Choroid plexus epithelial cell (primary cell): ENCODE measurements at places on chromosomes 11 and 22.
A peak's percentile ranks its signal among the peaks of the same experiment; 100 is the strongest.

GRCh38 chr11:114180301-114181055 is 115.7 kb upstream of the NNMT start:
- peak; percentile 60 for DNase-seq

- DNase-seq: no peak
Measured at GRCh38 chr11:72740562-72741428, 11.4 kb downstream of the ARAP1 start.

- no peak for DNase-seq
Measured at GRCh38 chr22:33743756-33744155, 176.5 kb downstream of the LARGE1 start.

GRCh38 chr11:71454470-71455113 is 1.6 kb downstream of the NADSYN1 start:
- no peak for DNase-seq

DNA sequence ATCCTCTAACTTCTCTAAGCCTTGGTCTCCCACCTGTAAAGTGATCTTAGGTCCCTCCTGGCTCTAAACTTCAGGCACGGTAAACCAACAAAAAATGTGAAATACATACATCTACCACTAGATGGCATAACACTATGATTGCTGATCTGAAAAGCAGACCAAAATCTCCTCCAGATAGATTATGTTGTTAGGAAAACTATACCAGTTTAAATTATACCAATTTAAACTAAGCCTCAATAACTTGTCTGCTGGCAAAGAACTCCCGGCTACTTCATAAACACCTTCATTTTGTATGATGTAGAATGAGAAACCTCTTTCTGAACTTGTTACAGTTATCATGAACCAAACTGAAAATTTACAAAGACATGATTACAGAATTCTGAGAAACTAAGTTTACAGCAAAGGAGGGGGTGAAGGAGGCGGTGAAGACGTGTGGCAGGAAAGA is 85.9 kb downstream of the SBF2 start:
- DNase-seq: peak; percentile 74

GRCh38 chr11:121864660-121865059 is 251.4 kb downstream of the BLID start:
- no peak for DNase-seq

DNA sequence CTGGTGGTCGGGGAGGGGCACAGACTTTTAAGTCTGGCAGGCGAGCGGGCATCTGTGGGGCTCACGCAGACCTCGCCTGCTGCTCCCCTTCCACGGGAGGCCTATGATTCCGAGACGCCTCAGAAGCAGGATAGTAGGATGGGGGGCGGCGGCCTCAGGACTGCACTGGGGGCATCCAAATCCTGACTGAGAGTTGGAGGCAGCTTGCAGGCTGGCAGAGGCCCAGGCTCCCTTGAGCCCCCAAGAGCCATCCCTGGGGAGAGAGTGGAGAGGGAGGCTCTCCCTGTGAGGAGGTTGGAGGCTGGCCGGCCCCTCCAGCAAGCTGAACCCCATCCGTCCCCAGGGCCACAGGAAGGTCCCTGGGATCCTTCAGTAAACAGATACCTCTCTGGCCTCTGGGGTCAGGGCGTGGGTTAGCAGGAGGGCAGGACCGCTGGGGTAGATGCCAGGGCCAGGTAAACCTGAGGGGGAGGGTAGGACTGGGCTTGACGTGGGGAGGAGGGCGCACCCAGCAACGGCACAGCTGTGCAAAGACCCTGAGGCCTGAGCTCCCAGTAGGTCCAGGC is 33.3 kb downstream of the SBF1 start:
- DNase-seq: no peak

DNA sequence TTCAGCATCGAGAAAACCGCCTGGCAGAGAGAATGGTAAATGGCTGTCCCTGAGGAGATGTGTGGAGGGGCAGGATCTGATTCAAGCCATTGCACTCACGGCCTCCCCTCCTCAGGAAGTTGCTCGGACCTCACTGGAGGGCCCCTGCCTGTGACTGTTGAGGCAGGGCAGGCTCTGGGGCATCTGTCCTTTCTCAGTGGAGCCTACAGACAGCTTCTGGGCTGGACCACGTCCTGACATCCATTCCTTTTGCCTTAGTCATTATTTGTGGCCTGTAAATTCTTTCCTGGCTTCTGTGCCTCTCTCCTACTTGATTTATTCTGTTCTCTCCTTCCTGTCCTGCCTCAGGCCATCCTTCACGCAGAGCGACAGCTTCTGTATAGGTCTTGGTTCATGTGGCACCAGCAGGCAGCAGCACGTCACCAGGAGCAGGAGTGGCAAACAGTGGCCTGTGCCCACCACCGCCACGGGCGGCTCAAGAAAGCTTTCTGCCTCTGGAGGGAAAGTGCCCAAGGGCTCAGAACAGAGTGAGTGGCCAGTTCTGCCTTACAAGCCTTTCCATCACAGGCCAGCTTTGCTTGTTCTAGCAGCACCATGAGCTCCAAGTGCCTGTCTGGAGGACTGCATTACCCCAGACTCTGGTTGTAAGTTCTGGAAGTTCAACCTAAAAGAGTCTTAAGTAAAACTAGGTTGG is 59.6 kb downstream of the PISD start:
- peak; percentile 91 for DNase-seq

DNA sequence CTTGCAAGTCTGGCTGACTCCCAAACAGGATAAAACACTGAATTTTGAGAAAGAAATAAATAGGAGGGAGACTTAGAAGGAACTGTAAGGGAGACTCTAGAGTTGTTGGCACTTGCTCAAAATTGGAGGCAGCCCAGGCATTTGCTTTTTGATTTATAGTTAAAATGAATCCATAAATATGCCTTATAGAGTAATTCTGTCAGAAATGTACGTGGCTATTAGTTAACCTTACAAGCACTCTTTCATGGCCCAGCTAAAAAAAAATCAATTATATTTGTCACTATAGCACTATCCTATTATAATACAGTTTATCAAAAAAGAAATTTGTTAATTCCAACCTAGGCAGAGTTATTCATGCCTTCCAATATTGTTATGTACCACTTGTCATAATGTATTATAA is 1000.0 kb upstream of the CHORDC1 start:
- no peak for DNase-seq

- peak; percentile 63 for DNase-seq
Measured at GRCh38 chr11:33747979-33748378, 11.8 kb upstream of the CD59 start.

GRCh38 chr22:19524170-19525115 is at the start of gene CLDN5:
CLDN5 (minus strand) TSS chr22:19524410; CDS start chr22:19524255, 155 bp downstream.
- DNase-seq: peak; percentile 39

DNA sequence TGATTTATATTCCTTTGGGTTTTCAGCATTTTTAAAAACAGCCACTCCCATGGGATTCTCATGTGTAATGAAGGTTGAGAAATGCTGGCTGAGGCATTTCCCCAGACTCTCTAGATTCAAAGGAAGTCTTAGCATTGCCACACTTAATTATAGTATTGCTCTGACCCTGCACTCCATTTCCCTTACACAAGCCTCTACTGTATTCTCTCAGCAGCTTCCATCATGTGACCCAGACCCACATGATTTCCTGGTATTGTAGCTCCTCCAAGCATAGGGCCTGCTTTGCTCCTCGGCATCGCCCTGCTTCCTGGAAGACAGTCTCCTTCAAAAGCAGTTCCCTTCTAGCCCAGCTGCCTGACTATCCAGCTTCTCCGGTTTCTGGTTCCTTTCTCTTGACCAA is 261.5 kb downstream of the LARGE1 start:
- peak; percentile 74 for DNase-seq

DNA sequence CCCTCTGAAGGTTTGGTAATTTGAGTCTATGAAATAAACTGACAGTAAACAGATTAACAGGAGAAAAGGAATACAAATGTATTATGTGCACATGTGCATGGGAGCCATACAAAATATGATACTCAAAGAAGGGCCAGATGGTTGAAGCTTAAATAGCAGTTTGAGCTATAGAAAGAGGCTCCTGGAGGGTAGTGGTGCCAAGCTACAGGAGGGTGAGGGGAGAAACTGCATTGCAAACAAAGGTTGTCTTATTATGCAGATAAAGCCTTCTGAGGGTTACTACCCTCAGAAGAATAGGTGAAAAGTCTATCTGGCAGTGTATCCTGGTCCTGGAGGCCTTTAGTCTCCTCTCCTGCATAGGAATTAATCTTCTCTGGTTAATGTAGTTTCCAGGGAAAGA is 267.3 kb upstream of the MPPED2 start:
- DNase-seq: no peak

DNA sequence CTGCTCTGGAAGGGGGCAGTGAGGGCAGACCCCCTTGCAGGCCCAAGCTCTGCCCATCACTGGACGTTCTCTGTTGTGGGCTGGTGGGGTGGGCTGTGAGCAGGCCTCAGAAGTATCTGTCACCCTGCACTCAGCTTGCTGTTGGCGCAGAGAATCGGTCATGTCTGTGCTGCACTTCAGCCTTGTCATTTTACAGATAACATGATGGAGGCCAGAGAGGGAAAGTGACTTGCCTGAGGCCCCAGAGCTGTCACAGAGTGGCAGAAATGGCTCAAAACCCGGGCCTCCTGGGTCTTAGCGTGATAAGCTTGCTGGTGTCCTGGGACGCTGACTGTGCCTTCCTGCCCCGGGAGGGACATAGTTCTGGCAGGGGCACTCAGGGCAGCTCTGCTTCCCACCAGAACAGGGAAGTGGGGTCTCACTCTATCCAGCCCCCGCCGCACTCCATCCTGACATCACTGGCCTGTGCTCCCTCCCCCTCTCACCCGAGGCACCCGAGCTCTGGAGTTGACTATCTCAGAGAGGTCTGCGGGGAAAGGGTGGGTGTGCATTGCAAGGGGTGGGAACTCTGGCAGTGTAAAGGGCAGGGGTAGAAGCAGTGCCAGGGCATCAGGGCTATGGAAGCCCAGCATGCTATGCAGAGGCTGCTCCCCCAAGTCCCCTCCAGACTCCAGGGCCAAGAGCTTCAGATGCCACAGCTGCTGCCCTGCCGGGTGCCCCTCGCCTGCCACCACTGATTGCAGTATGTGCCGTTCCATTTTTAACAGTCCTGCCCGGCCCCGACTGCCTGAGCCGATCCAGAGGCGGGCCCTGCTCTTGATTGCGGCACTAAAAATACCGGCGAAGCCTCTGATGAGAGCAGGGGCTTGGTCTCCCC is 50.4 kb upstream of the NECTIN1 start:
- DNase-seq: no peak

DNA sequence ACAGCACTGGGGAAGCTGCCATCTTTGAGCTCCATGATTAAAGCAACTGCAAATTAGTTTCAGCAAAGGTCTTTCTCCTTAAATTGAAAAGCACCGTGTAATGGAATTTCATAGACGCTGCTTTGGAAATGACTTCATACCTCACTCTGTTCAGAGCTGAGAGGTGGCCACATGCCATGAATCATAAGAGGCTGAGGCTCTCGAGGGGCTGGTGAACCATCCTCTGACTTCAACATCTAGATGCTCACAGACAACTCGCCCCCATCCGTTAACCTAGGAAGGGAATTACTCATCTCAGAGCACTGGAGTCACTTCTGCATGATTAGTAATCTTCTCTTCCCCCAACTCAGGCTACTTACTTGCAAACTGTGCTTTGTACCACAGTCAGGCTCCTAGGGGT is 122.3 kb downstream of the RCN1 start:
- peak; percentile 67 for DNase-seq

DNA sequence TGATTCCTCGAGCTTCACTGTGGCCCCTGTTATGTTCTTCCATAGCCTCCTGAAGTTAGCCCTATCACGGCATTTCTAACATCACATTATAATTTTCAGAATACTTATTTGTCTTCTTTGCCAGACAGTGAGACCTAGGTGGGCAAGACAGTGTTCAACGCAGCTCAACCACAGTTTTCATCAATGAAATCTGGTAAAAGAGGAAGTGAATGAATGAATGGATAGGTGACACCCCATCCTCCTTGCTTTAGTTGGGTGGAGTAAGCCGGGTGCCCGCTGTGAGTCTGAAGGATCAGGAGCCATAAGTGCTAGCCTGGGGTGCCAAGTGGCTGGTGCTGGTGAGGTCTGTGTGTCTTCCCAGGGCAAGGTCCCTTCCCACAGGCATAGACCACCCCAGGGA is 60.2 kb upstream of the MTNR1B start:
- DNase-seq: no peak

- DNase-seq: no peak
Measured at GRCh38 chr11:117961896-117962295, 24.3 kb upstream of the IL10RA start.

DNA sequence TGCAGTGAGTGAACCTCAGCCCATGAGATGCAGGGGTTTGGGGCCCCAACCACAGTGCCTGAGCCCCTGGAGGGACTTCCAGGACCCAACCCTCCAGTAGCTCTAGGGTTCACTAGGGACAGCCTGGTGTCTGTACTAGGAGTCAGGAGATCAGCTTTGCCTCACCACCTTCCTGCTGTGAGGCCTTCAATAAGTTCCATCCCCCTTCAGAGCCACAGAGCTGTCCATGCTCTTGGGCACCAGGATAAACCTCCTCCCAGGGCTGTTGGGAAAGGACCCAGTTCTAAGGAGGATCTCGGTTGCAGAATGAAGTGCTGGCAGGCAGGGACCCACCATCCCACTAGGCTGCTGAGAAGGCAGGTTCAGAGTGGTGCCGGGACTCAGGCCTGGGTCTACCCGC is 9.7 kb downstream of the ARHGEF17 start:
- peak; percentile 33 for DNase-seq
